ENCODE measurements at places on chromosomes 2 and 18. TPM values are rescaled to one million over a fixed set of nuclear protein-coding genes. Genes with fewer than 3 reads are reported as not detected.

Gene RNF149
- 45.7 TPM for total RNA-seq

Gene POTEI
- 0.48 TPM for total RNA-seq

Gene LIMS4
- total RNA-seq, result 1.1 TPM

Gene AFF3
- total RNA-seq, result not detected

Gene YES1
- total RNA-seq, result 70.8 TPM

Gene SLC9A4
- not detected for total RNA-seq

DNA sequence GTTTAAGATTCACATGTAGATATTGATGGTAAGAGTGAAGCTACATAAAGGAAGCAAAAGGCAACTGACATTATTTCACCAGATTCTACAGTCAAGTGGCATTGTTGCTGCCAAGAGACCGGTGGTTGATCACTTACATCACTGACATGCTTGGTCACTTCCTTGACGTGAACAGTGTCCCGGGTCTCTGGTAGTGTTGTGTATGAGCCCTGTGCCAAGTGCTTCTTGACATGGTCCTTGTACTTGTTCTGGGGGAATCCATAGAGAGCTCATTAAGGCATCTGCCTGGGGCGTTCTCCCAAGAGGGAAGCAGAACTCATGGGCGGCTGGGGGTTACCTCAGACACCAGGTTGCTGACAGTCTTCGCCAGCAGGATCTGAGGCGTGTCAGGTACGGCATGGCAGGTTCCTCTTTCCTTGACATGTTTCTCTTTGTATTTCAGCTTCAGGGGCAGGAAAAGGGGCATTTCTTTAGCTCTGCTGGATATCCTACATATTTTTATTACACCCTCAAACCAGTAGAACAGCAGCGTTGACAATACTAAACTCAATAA lies 116.2 kb downstream of the RIF1 start:
- DNase-seq, result no peak

DNA sequence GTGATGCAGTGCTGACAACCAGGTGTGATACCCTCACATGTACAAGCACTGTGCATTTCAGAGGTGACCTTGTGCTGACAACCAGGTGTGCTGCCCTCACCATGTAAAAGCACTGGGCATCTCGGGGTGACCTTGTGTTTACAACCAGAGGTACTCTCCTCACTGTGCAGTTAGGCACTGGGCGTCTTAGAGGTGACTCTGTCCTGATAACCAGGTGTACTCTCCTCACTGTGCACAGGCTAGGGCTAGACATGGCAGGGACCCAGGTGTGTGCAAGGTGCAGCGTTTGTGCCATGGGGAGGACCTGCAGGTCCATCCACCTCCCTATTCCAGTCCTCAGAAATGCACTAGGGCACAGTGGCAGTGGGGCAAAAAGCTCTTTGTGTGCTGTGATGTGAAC lies 8.5 kb upstream of the ALKAL2 start:
- DNase-seq, result no peak

DNA sequence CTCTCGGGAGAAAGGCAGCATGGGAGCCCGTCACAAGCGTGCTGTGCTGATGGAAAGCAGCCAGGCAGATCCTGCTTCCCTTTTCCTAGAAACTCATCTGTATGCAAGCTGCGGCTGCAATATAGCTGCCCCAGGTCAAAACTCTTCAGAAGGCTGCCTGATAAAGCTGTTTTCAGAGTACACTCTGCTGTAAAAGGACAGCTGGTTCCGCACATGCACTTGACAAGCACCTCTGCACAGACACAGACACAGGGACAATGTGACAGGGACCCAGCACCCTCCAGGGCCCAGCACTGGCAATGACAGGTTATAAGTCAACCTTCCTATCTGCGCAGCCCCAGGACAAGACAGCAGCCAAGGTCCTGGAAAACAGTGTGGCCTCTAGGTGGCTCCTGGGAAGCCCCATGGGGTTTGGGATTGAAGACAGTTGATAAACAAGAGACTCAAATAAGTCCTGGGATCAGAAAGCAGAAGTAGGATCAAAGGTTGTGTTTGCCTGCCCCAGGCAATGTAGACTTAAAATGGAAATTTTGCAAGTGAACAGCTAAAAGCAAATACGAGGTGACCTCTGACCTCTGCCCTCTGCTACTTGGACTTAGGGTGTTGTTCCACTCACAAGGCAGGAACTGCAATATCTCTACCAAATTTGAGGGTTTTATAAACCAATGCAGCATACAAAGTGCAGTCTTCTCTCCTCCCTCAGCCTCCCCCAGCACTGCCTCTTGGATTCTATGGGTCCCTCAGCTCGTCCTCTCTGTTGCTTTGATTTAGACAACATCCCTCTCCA lies 16.9 kb downstream of the SLC66A2 start:
- DNase-seq, result peak; percentile 99

DNA sequence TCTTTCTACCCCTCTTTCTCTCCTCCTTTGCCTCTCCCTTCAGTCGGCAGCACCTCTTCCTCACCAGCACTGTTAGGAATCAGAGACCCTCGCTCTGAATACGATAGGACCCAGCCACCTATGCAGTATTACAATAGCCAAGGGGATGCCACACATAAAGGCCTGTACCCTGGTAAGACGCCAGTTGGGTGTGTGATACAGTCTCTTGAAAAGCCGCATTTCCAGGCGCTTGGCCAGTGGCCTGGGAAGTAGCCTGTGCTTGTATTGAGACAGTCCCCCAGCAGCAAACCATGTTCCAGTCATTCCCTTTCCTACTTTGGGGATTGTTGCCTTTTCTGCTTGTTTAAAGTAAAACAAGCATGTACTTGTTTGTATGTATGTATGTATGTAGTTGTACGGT lies 118.4 kb upstream of the DAPL1 start:
- no peak for DNase-seq

DNA sequence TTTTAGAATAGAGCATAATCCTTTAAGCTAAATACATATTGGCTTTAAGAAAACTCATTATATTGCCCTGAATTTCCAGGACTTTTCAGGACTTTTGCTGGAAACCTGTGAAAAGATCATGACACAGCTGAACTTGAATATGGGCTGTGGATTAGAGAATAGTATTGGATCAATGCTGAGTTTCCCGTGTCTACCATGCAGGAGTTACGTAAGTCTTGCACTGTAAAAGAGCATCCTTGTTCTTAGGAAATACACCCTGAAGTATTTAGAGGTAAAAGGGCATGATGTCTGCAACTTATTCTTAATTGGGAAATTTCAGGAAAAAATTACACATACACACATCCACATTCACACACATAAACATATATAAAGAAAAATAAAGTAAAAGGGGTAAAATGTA lies 82.1 kb downstream of the ZFP36L2 start:
- DNase-seq, result peak; percentile 66

GRCh38 chr2:194735837-194736542 lies 921.0 kb upstream of the SLC39A10 start:
- no peak for DNase-seq

DNA sequence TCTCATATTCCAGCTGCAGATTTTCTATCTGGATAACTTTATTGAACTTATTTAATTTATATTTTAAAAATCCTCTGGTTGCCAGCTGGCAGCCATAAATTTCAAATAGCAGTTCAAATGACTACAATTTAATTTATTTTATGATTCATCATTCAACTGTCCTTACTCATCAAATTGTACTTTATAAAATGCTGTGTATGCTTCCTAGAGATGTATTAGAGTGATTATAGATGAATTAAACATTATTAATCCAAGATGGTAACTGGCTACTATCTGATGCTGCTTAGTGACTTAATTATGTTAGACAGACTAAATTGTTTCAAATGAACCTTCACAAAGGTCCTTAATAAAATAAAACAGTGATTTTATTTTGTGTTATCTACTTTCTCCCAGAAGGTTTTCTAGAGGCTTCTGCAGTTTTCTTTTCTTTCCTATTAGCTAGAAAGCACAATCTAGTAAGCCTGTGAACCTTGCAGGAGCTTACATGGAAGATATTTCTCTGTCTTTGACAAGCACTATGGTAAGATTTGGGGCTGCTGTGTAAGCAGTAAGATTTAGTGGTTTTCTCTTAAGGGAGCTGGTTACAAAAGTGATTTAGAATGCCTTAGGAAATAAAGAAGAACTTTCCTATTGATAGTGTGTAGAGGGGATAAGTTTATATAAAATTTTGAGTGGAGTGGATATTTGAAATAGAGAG lies 322.3 kb downstream of the FSIP2 start:
- no peak for DNase-seq

DNA sequence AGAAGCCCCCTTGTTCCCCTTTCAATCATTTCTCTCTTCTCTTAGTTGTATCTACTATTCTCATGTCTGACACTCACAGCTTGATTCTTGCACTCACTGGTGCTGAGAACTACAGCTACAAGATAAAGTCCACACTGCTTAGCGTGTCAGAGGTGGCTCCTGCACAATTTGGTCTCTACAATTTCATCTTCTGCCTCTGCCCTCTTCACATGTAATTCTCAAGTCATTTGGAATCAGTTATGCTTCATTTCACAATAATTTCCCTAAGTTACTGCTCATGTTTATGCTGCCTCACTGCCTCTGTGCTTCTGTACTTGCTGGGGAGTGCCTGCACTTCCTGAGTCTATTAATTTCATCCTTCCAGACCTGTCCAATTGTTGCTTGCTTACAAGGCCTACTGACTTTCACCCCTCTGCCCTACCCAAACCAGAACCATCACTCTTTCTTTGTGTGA lies 11.6 kb upstream of the NAB1 start:
- DNase-seq, result no peak

DNA sequence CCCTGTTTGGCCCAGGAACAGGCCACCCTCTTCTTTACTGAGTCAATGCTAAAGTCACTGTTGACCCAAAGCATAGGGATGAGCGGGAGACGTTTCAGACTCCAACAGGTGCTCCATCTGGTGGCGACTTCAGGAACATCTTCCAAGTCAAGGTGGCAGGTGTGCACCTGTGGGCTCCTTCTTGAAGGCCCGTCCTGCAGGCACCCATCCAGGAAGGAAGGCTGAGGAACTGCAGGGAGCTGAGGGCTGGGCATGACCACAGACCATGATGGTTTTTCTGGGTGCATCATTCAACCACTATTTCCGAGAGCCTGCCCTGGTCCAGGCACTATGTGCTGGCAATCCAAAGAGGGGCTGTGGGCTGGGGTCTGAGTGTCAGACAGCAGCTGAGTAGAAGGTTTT lies 142.8 kb downstream of the NDUFA10 start:
- DNase-seq, result peak; percentile 55

DNA sequence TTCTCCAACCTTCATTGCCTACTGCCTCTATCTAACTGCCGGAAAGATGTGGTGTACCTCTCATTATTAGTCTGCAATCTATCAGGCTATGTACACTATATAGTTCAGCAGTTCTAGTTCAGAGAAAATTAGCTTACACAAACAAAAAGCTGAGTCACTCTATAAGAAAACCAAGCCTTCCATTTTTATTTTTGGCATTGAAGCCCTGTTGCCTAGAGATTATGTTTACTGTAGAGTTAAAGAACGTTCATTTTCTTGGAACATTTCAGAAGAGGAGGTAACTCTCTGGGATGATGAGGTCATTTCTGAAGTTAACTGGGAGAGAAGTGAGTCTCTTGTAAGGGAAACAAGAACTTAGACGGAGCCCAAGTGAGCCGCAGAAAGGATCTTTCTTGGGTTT lies 133.5 kb downstream of the FAM124B start:
- DNase-seq, result peak; percentile 49

- no peak for DNase-seq
Measured at GRCh38 chr2:200130762-200131166, 175.4 kb downstream of the MAIP1 start.

DNA sequence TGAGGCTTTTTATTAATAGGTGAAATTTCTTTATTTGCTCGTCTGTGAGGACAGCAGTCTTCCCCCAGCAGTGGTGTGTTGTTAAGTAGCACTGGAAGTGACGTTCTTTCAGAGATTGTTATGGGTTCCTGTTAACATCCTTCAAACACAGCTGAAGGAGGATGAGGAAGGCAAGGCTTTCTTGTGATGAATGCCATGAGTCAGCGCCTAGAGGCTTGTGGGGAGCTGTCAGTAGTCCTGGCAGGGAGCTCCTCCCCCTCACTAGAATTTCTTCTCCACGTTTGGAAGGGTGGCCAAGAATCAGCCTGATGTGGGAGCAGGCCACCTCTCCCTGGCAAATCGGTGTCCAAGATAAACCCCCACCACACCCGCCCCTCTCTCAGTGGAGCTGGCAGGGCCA lies 113.2 kb downstream of the ARHGEF4 start:
- no peak for DNase-seq

DNA sequence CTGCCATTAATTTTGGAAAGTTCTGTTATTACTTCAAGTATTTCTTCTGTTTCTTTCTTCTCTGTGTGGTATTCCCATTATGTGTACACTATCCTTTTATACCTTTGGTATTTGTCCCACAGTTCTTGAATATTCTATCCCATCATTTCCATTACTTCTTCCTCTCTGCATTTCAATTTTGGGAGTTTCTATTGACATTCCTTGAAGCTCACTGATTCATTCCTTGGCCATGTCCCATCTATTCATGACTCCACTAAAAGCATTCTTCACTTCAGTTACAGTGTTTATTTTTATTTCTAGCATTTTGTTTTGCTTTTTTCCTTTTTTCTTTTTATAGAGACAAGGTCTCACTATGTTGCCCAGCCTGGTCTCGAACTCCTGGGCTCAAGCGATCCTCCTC lies 30.3 kb downstream of the PROC start:
- no peak for DNase-seq

- DNase-seq, result no peak
Measured at GRCh38 chr2:179561702-179562101, 297.1 kb upstream of the SESTD1 start.

DNA sequence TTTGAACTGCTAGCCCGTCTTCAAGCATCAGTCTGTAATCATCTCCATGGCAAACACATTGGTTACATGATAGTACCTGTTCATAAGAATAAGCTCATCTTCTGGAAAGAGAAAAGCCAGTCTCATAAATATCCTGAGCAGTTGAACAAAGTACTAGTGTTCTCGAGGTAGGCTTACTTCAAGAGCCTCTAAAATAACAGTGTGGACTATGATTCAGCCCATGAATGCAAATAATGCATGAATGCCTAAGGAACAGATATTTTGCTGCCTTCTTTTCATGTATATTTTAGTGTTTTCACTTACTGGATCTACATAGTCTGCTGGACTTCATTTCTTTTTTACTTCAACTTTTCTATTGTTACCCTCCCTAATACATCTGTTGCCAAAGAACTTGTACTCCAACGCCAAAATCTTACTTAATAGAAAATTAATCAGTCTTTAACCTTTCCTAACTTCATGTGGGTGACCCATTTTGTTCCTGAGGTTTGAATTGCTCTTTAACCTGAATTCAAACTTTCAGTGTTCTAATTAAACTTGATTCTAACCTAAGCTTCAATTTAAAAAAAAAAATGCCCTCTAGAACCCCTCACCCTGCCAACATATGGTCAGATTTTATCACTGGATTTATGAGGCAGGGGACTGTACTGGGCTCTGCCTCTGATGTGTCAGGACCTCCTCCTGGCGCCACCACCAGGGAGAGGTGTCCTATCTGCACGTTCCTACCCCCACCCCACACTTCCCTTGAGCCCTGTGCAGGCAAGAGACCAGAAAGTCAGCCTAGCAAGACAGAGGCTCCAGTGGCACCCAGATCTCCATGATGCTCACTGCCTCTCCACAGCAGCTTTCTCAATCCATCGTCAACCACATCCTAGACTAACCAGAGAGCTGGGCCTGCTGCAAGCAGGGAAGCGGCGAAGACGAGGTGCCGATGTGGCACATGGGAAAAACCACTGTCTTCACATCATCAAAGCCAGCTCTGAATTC lies 264.7 kb upstream of the ID2 start:
- DNase-seq, result peak; percentile 21

GRCh38 chr2:208012449-208012848 lies 12.9 kb downstream of the PLEKHM3 start:
- no peak for DNase-seq
